ENCODE measurements at places on chromosomes 7 and 10. TPM values are rescaled to one million over a fixed set of nuclear protein-coding genes. Genes with fewer than 3 reads are reported as not detected.
A peak's percentile ranks its signal among the peaks of the same experiment; 100 is the strongest.

IKZF1 gene
- not detected for total RNA-seq

GRCh38 chr10:132417257-132417910 lies 20.4 kb downstream of the PWWP2B start:
- H3K4me3 ChIP-seq = no peak overlapping the region
- peaks cover 8% of the 10 kb centered on the region for H3K4me1 ChIP-seq
- no peak overlapping the region for H3K27ac ChIP-seq
- no peak for DNase-seq
- H3K36me3 ChIP-seq = no peaks in the 10 kb centered on the region

DNA sequence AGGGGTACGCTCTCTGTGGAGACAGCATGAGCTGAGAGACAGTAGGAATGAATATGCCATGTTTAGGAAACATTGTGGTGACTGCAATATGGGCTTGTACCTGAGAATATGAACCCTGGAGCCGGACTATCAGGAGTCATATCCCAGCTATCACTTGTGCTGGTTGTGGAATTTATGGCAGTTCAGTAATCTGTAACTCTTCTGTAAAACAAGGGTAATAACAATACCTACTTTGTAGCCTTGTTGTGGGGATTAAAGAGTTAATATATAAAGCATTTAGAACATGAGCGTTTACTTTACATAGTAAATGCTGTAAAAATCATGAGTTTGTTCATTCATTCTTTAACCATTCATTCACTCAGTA lies 44.4 kb downstream of the EXOC6 start:
- H3K27ac ChIP-seq = no peak overlapping the region
- peaks cover 12% of the 10 kb centered on the region for H3K4me1 ChIP-seq
- no peaks in the 10 kb centered on the region for H3K36me3 ChIP-seq
- no peaks in the 10 kb centered on the region for H3K27me3 ChIP-seq

GLCCI1 gene
- total RNA-seq = 3.0 TPM

DNA sequence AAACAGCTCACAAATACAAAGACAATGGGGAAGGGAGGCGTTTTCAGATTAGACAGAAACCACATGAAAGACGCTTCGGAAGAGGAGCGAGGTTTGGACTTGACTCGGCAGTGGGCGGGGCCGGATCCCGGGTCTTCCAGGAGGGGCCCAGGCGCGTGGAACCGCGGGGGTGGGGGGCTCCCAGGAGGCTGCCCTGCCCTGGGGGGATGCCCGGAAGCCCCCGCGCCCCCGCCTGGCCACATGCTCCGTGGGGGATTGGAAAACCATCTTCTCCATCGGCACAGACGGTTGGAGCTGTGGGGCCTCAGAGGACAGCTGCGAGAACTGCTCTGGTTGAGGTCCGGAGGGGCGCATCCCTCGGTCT lies 186.0 kb upstream of the SHH start:
- H3K4me3 ChIP-seq = no peak overlapping the region
- no peaks in the 10 kb centered on the region for H3K27me3 ChIP-seq
- no peaks in the 10 kb centered on the region for H3K36me3 ChIP-seq
- no peak overlapping the region for H3K27ac ChIP-seq
- H3K4me1 ChIP-seq = no peaks in the 10 kb centered on the region

RBP3 gene
- total RNA-seq = not detected

DNA sequence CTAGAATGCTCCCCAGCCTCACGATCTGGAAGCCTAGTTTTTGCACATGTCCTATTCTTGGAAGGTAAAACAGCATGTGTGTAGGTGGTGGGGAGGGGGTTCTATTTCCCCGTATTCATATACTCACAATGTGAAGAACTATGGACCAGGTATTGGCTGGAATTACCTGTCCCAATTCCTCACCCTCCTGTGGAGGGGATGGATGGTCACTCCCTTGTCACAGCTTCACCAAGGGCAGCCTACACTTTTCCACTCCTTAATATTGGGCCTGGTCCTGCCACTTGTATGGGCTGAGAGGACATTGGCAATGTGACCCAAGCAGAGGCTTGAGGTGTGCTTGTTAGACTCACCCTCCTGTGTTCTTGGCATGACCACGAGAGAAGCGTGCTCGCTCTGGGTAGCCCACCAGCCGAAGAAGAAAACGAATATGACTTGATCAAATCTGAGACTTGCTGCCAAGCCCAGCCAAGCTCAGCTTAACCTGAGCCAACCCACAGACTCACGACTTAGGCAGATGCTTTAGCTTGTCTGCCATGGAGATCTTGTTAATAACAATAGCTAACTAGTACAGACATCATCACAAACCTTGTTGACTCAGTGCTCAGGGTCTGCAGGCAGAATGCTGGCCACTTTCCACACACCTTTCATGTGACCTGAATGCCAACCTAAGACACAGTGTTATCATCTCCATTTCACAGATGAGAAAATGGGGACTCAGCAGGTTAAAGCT lies 17.2 kb downstream of the ZNF488 start:
- DNase-seq = no peak
- H3K4me1 ChIP-seq = no peaks in the 10 kb centered on the region
- H3K36me3 ChIP-seq = no peaks in the 10 kb centered on the region
- H3K27me3 ChIP-seq = peaks cover 17% of the 10 kb centered on the region
- H3K27ac ChIP-seq = no peak overlapping the region

MMP21 gene
- total RNA-seq = not detected

DNA sequence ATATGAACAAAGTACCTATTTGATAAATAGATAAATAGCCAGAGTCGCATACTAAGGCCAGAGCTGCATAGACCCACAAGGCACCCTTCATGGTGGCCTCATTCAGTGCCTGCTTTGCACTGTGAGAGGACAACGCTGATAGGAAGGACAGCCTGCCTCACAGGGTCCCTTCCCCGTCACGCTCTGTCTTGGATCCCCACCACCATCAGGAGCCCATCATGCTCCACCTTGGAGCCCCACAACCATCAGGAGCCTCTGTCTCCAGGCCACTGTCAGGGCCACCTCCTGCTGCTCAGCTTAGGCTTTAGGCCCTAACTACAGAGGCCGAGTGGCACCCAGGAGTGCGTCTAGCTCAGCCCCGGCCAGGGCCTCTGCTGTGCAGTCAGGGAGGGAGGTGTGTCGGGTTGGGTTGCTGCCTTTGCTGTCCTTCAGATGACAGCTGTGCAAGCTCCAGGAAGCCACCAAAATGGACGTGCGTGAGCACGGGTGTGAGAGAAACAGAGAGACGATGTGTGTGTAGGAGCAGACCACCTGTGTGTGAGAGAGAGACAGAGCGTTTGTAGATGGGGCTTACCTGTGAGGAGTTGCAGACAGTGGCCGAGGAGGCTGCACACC lies 516.9 kb downstream of the GLRX3 start:
- H3K27me3 ChIP-seq = no peaks in the 10 kb centered on the region
- H3K4me3 ChIP-seq = no peak overlapping the region

- H3K4me1 ChIP-seq = peaks cover 26% of the 10 kb centered on the region
- peak; percentile 49 for DNase-seq
- H3K4me3 ChIP-seq = no peak overlapping the region
Measured at GRCh38 chr10:69090685-69091084, 2.8 kb downstream of the SRGN start.

DNA sequence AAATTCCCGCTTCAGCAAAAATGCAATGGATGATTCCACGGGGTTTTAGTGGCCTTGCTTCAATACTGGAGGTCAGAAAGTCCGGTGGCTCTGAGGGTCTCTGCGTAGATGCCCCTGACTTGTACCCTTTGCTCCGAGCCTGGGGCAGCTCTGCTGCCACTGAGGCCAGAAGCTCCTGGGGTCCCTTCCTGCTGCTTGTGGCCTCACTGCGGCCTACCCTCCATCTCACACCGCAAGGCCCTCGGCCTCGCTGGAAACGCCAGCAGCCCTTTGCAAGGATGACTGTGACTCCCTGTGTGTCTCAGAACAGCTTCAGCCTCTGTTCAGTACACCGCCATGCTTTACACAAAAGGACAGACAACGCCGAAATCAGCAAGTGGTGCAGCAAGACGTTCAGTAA lies 244.8 kb downstream of the ACTR3B start:
- H3K27me3 ChIP-seq = no peaks in the 10 kb centered on the region
- DNase-seq = no peak

- H3K4me1 ChIP-seq = no peaks in the 10 kb centered on the region
- no peak overlapping the region for H3K4me3 ChIP-seq
- H3K27me3 ChIP-seq = no peaks in the 10 kb centered on the region
- no peaks in the 10 kb centered on the region for H3K36me3 ChIP-seq
- no peak overlapping the region for H3K27ac ChIP-seq
- no peak for DNase-seq
Measured at GRCh38 chr7:55521512-55521911, 50.8 kb downstream of the VOPP1 start.

GRCh38 chr10:103552856-103553742 lies 59.6 kb downstream of the NEURL1 start:
- no peak for DNase-seq
- no peaks in the 10 kb centered on the region for H3K4me1 ChIP-seq
- H3K4me3 ChIP-seq = no peak overlapping the region
- no peaks in the 10 kb centered on the region for H3K36me3 ChIP-seq
- H3K27me3 ChIP-seq = peaks cover 15% of the 10 kb centered on the region

MYL7 gene
- not detected for total RNA-seq

DNA sequence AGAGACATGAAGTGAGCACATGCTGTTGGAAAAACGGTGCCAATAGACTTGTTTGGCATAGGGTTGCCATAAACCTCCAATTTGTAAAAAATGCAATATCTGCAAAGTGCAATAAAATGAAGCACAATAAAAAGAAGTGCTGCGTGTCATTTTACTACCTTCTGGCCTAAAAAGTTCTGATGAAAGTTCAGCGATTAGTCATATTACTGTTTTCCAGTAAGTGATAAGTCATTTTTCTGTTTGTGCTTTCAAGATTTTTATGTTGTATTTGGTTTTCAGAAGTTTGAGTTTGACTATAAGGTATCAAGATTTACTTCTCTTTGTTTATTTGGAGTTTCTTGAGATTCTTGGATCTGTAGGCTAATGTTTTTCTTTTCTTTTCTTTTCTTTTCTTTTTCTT lies 16.8 kb downstream of the AOAH start:
- no peak overlapping the region for H3K4me3 ChIP-seq
- H3K36me3 ChIP-seq = no peaks in the 10 kb centered on the region
- H3K27ac ChIP-seq = no peak overlapping the region
- no peaks in the 10 kb centered on the region for H3K4me1 ChIP-seq
- peaks cover 9% of the 10 kb centered on the region for H3K27me3 ChIP-seq

- DNase-seq = no peak
- H3K27me3 ChIP-seq = no peaks in the 10 kb centered on the region
- H3K4me1 ChIP-seq = no peaks in the 10 kb centered on the region
- no peak overlapping the region for H3K4me3 ChIP-seq
Measured at GRCh38 chr10:113819989-113820388, 33.9 kb downstream of the DCLRE1A start.

CCL24 gene
- total RNA-seq = not detected

SLC29A4 gene
- 1.2 TPM for total RNA-seq
